Ovary (tissue), 10 donors: ENCODE measurements at places on chromosomes 1 and 21. TPM values are rescaled to one million over a fixed set of nuclear protein-coding genes. Genes with fewer than 3 reads are reported as not detected.

ANKRD45 gene
- total RNA-seq, result 0.30 TPM

DNA sequence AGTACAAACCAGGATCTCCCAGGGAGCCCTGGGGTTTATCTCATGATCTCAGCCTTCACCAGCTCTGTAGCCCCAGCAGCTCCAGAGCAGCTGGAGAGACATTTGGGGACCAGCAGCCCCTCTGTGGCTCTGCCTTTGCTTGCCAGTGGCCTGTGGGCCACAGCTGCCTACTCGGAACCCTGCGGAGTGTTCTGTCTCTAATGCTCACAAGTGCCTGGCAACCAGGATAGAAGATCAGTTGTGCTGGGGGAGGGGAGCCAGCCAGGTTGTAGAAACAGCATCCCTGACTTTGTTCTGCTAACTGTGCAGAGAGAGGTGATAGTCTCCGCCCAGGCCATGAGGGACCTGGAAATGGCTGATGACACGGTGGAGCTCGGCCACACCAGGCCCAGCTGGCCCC is 50.9 kb upstream of the KCNJ15 start:
- no peak for DNase-seq

DNA sequence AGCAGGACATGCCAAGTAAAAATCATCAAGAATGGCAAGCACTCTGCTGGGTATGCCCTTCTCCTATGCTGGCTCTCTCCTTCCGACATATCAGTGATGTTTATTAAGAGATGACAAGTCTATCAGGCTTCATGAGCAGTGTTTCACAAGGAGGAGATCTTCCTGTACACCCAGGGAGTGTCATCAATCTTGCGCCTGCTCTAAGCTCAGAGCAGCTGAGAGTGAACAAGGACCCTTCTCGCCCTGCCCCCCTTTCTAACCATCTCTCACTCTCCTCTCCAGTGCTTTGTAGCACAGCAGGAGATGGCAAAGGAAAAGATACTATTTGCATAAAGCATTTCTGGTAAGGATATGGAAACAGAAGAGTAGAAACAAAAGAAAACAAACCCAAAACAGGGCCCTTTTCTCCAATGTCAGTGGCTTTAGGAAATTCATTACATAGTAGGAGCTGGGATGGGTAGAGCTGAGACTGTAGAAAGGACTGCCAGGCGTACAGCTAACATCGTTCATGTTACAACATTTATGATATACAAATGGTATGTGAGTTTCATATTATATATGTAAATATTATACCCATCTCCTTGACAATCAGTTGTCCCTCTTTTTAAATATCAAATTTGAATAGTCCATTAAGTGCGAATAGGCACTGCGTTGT is 201.7 kb downstream of the NUF2 start:
- DNase-seq, result no peak

DNA sequence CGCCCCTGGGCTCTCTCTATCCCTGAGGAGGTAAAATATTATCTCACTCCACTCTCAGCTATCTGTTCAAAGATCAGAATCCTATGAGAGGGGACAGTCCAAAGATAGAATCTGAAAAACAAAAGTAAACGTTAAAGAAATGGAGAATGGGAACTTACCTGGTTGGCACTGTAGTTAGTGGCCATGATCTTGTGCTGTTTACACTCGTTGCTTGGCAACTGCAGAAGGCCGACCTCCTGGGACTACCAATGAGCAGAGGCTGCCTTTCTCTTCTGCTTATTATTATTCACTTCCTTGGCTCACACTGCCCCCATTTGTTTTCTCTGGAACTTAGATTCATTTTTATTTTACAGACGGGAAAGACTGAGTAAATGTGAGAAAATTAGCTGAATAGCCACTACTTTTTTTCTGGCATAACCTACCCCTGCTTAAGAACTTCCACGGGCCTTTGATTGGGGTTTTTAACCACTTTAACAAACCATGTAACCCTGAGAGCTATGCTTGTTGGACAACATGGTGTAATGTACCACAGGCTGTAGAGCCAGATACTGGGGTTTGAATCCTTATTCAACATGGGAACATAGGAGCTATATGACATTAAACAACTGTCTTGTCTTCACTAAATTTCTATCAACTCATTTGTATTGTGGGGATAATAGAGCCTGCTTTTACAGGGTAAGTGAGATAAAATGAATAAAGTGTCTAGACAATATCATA is at the start of gene CFAP126:
Gene CFAP126, minus strand, starts transcription at position 193 of the 717 bp plus-strand sequence. Its CDS starts 8 bp downstream, at position 185.
- DNase-seq, result peak; percentile 68

SLC30A10 gene
- 0.48 TPM for total RNA-seq

GRCh38 chr1:18190598-18190997 is 83.0 kb downstream of the IGSF21 start:
- DNase-seq, result no peak

GRCh38 chr1:64263335-64263734 is 59.9 kb downstream of the UBE2U start:
- DNase-seq, result no peak

FAM72C gene
- total RNA-seq, result not detected

DNA sequence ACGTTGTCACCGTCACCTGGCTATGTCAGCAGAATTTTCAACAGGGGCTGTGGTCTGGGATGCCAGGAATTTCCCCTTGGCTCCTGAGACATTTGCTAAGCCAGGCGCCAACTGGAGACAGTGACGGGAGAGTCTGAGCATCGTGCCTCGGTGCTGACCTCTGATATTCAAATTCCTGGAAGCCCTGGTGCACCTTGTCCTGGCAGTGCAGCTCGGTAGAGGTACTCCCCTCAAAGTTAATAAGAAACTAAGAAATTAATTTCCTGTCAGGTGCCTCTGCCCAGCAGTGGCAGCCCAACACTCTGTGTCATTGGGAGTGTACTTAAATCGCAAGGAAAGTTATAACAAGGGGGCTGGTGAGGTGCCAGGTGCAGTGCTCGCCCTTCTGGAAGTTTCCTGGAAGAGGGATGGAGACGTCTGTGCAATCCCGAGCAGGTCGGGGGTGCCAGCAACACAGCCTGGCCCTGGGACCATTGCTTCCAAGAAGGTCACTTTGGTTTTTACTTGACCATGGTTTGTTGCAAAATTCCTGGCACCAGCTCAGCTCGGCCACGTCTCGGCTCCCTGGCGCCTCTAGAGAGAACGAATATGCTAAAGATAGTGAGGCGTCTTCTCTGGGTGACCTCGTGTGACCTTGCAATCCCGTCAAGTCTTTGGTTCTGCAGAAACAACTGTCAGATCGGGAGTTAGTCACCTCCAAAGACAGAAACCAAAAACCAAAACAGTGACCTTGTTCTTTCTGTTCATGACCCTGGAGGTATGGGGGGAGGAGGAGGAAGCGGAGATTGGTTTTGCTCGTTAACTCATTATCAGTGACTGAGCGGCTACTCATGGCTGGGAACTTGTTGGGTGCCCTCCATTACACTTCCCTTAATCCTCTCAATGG is 149.5 kb upstream of the VAMP3 start:
- DNase-seq, result no peak

- DNase-seq, result no peak
Observed at GRCh38 chr1:182877842-182878241, 38.7 kb downstream of the DHX9 start.

DNA sequence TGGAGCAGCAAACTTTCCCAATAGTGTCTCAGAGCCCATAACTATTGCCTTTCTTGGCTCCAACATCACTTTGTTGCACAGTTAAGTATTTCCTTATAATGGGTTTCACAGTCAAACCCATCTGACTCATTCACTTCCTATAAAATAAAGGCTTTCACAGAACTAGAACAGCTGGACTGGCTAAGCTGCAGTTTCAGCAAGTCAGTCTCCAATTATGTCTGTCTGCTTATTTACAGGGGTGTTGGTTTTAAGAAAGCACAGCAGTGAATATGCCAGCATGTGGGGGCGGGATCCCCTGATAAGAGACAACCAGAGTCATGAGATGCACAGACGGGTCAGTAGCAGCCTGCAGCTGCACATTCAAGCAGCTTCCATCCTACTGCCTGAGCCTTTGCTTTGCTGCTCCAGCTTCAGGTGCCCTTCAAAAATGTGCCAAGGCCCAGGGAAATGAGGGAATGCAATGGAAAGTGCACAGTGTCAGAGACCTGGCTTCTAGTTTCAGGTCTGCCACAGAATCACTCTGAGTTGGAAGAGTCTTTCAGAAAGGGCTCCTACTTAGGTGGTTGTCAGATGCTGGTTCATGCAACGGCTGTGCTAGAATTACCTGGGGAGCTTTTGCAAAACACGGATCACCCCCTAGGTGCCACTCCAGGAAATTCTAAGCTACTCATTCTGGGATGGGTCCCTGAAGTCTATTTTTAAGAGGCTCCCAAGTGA is 24.8 kb downstream of the RNF19B start:
- peak; percentile 52 for DNase-seq

GRCh38 chr1:171126504-171126903 is 35.8 kb downstream of the FMO3 start:
- DNase-seq, result no peak

- no peak for DNase-seq
Observed at GRCh38 chr1:64540265-64540791, 70.4 kb downstream of the CACHD1 start.

NTMT2 gene
- not detected for total RNA-seq

- no peak for DNase-seq
Observed at GRCh38 chr21:43644609-43645008, 14.7 kb downstream of the HSF2BP start.

DNA sequence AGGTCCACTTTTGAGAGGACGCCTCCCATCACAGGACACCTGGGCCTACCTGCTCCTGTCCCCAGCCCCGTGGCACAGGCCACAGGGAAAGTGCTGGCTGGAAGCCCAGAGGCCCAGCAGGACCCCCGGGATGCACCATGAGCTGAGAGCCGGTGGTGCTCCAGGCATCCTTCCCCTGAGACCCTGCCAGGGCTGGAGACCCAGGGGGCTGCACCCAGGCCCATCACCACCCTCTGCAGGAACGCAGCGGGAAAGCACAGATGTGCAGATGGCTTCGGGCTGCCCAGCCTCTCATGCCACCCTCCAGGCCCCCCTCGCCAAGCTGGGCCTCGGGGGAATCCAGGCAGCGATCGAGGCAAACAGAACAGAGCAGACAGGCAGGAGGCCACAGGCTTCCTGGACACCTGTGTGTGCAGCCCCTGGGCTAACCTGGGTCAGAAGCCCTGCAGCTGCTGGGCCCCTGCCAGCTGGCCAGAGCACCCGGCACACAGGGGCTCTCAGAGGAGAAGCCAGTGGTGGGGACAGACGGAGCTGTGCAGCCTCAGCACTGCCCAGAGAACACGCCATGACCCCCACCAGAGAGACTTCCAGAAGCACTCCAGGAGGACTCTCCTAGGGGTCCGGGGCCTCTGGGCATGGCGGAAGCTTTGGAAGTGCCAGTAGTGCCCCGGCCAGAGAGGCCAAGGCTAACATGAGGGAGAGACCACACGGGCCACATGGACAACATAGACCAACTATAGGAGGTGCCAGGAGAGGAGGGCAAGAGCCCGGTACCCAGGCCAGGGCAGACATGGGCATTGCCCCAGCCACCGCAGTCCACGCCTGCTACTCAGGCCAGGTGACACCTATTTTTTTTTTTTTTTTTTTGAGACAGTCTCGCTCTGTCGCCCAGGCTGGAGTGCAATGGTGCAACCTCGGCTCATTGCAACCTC is 71.4 kb downstream of the ARHGEF16 start:
- no peak for DNase-seq

DNA sequence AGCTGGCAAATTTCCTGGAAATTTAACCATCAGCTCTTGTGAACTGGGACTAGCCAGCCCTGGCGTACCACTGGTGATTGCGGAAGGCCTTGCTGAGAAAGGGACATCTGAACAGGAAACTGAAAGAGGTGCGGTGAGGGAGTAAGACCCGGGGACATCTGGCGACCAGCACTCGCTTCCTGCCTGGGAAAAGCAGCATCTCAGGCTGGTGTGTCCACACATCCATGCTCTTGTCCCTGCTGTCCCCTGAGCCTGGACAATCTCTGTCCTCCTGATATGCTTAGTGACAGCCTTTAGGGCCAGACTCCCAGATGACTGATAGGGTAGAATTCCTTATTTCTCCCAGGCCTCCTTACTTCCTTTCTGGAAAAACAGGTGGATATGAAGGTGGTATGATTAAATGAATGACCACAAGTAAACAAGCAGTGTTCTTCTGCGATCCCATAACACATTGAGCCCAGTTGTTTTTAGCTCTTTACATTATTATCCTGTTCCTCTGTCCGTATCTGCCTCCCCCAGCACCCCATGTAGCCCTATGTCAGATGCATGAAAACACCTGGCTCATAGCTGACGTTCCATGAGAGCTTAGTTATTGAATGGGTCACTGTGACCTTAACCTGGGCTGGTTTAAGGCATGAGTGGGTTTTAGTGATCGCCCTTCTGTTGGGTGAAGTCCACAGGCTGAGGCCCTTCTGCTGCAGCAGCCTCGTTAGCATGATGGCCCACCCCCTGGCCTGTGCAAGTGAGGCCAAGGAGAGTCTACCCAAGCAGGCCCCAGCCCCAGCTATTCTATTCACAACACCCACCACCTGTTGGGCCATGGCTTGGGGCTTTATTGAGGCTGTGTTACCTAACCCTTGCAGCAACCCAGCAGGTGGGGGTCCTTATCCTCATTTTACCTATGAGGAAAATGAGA is 76.1 kb upstream of the GADD45A start:
- DNase-seq, result no peak

DNA sequence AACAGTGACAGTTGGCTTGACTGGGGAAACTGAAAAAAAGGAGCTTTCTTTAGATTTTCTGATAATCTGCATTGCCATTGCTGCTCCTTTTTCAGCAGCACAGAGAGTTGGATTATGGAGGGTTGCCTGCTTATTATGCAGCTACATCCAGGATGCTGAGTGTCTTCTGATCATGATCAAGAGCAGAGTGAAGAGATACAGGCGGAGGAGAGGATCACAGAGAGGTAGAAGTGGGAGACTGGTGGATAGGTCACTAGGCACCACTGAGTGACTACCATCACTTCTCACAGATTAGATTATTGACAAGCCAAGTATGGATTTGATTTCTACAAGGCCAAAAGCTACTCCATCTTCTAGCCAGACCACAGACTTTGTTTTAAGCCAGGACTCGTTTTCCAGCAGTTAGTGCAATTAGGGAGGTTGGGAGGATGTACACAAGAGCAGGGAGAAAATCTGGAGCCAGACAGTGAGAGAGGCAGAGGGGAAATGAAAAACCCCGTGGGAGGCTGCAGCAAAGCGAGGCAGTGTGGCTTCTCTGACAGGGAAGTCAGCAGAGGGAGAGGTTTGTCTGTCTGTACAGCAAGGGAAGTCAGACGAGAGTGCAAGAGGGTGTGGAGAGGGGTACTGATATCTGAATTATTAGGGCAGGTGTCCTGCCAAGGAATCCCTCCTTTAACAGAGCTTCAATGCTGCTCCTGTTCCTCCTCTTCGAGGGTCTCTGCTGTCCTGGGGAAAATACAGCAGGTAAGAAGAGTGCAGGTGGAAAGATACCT is at the start of gene CD1E:
Gene CD1E, plus strand, starts transcription at position 592 of the 773 bp plus-strand sequence. Its CDS starts 95 bp downstream, at position 687.
- no peak for DNase-seq

DNA sequence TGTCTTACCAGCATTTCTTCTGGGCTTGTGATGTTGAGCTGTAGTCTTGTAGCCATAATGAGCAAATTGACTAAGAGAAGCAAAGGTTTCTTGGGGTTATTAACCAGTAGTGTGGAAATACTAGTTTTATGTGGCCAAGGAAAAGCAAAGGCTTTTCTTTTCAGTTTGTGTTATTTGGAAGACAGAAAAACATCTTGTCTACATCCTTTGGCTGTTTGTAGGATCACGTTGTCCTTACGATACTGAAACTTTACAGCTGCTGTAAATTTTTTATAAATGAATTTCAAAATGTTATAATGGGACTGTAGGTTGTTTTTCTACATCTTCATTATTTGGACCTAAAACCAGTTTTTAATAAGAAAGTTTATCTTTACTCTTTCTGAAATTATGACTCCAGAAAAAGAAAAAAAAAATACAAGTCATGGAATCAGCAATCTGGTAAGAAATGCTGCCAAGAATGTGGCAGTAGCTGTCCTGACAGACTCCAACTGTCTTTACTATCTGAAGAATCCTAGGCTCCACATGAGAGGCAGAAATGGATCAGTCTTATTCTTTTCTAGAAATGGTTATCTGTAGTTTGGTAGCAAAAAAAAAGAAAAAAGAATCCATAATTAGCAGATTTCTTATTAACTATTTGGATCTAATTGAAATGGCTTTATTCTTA is 41.6 kb upstream of the QSOX1 start:
- DNase-seq, result peak; percentile 30
